COLO829 (cell line): ENCODE measurements at places on chromosomes 1 and 21.

DNA sequence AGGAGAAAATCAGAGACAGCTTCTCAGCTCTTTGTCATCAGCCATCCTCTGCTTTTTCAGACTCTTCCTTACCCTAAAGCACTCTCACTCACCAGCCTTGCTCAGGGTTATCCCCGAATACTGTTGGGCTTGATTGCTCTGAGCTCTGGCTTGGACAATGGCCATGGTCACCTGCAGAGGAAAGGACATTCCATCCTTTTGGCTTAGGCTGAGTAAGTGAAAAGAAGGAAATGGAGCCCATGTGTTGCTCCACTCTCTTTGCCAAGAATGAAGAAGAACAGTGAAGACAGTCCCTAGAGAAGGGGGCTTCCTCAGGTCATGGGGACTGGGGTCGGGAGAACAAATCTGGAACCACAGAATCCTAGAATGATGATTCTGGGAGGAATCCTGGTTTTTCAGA is 2.3 kb downstream of the MTMR11 start:
- no peak for DNase-seq

GRCh38 chr1:234490793-234491479 is 12.0 kb upstream of the TARBP1 start:
- no peak for DNase-seq

DNA sequence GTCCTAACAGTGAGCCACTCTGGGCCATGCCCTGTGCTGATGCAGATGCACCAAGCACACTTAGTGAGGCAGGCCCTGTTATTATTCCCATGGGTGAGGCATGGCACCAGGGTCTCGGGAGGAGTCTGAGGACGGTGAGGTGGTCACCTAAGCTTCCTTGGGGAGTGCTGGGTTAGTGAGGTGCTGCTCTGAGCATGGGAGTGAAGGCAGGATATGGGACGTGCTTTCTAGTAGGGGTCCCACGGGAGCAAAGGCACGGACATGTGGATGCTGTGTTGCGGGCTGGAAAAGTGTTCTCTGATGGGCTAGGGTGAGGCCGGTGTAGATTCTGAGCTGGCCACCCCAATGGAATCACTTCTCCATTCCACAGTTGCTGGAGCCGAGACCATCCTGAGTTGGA is 77.5 kb upstream of the CSF3R start:
- no peak for DNase-seq

DNA sequence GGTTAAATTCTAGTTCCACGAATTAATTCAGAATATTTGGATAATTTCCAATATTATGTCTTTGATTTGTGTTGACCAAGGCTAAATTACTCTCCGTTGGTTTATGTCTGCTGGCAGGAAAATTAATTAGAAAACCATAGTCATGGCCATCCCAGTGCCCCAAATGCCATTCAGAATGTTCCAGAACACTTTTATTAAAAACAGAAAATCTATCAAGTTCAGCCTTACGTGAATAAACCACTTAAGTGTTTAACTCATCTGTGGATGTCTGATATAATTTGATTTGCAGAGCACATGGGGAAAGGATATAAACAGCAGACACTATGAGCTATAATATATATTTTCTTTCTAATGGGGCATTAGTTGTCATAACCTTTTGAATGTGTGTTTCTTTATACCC is 480.7 kb downstream of the MRPL39 start:
- no peak for DNase-seq

DNA sequence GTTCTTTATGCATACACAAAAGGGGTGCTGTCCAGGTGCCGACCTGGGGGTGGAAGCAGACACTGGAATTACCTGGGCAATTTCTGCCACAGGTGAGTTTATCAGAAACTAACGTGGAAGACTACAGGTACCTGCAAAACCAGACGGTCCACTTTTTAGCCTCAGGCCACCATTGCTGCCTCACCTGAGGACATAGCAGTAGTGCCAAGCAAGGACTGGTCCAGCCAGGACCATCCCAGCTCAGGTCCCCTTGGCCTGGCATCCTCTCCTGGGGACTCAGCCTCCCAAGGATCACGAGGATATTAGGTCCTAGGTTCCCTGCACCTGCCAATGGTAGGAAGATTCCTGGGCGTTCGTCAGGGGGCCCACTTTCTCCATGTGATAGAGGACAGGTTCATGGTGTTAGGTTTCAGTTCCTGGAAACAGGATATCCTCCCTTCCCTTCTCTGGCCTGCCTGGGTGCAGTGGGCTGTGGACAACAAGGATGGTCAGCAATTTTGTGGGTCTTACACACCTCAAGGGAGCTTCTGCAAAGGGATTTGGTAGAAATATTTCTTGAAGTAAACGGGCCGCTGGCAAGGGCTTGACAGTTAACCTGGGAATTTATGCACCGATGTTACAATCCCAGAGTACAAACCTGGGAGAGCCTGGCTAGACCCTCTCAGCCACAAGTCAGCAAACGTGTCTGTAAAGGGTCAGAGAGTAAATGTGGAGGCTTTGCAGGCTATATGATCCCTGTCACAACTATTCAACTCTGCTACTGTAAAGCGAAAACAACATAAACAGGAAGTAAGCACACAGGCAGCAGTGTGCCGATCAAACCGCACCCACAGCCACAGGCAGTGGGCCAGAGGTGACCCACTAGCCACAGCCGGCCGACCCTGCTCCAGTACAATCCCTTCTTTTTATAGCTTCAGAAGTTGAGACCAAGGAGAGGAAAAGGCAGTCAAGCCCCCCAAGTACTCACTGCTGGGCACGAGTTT is 71.4 kb upstream of the RAB4A start:
- peak; percentile 57 for DNase-seq

GRCh38 chr1:244151537-244151936 is 100.5 kb downstream of the ZBTB18 start:
- no peak for DNase-seq

- DNase-seq = no peak
These were observed 56.6 kb downstream of the RPS6KC1 start for GRCh38 chr1:213107613-213108012.

DNA sequence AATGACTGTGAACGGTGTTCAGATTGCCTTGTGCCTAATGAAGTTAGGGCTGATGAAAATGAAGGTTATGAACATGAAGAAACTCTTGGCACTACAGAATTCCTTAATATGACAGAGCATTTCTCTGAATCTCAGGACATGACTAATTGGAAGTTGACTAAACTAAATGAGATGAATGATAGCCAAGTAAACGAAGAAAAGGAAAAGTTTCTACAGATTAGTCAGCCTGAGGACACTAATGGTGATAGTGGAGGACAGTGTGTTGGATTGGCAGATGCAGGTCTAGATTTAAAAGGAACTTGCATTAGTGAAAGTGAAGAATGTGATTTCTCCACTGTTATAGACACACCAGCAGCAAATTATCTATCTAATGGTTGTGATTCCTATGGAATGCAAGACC is 96.6 kb downstream of the ZFYVE9 start:
- no peak for DNase-seq

DNA sequence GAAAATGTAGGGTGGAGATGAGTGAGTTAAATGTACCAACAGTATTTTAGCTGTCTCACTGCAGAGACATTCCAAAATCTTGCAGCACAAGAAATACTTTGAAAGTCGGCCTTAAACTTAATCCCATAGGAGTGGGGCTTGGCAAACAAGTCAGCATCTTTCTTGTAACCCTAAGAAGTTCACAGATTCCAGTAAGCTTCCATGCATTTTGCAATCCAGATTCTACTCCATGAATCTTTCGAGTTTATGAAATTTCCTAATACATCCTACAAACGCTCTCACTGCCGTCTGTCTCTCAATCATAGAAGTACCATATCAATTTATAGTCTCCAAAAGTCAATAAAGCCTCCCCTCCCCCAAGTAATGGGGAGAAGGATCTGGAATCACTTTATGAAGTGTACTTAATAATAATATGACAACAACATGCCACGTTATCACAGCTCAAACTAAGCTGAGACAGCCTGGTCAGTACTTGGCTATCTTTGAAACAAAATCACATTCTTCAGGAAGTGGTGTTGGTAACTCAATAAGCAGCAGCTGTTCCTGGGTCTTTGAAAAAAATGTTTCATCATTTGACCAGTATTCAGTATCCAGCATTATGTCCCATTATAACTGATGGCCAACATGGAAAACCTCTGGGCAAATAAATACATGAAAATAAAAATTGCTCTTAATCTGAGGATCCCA is 317.4 kb upstream of the RUNX1 start:
- no peak for DNase-seq

GRCh38 chr1:109959974-109960744 is 24.4 kb upstream of the AHCYL1 start:
- DNase-seq = peak; percentile 36

GRCh38 chr1:4468804-4469514 is 185.4 kb upstream of the AJAP1 start:
- no peak for DNase-seq

DNA sequence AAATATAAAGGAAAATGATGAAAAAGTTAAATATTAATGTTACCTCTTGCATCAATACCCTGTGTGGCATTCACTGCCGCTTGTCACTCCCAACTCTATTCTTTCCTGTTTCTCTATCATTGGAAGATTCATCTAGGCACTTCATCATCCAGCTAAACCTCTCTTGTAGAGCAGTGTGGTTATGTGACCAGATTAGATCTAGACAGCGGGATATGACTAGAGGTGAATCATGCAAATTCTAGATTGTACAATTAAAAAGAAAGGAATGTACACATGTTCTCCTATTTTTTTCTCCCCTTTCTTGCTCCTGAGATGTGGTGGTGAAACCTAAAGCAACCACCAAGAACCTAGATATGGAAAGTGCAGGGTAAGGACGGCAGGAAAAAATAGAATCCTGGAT is 174.1 kb downstream of the LBR start:
- DNase-seq = no peak

DNA sequence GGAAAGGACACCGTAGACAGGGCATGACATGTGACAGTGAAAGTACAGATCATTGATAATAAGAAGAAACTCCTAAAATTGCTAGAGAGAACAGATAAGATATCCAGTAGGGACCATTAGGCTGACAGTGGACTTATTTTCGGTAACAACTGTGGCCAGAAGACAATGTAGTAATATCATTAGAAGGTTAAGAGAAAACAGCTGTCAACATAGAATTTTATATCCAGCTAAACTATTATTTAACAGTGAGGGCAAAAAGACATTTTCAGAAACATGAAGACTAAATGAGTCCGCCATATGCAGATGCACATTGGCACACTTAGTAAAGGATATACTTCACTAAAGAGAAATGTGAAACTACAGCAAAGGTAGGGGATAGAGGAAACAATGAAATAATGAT is 95.4 kb upstream of the GUCA2B start:
- DNase-seq = no peak

DNA sequence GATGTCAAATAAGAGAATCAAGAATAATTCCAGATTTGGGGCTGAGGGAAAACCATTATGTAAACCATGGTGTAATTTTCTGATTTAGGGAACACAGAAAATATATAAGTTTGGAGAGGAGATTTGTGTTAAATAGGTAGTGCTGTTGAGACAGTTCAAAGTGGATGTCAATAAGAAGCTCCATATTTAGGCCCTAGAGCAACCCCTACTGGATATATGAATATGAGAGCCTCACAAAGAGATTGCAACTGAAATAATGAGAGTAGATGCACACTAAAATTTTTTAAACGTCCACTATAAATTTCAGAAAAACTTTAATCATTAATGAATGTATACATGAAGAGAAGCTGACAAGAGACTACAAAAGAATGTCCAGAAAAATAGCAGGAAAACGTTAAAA is 1447.8 kb upstream of the PRMT6 start:
- DNase-seq = peak; percentile 1

DNA sequence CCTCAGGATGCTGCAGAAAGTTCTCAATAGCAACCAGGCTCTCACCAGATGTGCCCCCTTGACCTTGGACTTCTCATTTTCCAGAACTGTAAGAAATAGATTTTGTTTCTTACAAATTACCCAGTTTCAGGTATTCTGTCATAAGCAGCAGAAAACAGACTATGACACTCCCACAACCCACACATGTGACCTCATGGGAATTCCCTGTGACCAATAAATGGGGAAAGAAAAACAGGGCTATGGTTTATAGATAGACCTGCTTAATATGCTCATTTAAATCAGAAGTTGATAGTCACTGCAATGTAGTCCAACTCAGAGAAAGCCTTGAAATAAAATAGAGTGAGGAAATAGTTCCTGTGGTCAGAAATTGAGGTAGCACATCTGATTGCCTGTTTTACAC is 380.9 kb upstream of the PTBP2 start:
- DNase-seq = no peak

DNA sequence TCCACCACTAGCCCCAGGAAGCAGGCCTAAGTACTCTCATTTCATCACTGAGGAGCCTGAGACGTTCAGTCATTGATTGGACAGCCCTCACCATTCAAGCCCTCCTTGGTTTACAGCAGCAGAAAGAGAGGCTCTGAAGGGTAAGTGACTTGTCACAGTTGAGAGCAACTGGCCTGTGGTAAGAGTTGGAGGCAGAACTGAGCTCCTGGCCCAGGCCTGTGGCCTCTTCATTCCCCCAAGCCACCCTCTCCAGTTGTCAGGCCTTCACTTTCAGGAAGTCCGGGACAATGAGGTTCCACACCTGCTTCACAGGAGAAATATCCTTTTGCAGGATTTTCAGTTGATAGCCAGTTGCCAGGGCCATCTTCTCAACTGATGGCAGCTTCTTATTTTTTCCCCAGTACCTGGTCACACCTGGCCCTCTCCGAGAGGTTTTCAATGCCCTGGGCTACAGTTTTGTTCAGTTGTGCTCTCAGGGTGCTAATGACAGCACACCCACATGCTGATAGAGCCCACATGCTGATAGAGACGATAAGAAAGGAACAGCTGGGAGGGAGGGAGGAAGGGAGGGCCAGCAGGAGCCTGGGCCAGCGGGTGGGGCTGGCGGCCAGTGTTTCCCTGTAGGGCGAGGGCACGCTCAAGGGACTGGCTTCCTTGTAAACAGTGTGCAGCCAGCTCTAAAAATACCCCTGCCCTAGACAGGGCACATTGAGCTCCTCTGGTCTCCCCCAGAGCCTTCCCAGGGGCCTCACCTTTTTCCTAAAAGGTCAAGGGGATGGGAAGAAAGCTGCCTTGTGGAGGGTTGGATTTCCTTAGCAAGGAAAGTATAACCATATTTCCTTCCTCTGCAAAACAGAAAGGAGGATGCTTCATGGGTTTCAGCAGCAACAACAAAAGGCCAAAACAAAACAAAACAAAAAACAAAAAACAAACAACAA is 112.7 kb upstream of the JUN start:
- no peak for DNase-seq
